ENCODE measurements at places on chromosomes 6 and 20. TPM values are rescaled to one million over a fixed set of nuclear protein-coding genes. Genes with fewer than 3 reads are reported as not detected.

Gene PDYN
- total RNA-seq, result not detected

Gene TMEM200A
- 2.6 TPM for total RNA-seq

DNA sequence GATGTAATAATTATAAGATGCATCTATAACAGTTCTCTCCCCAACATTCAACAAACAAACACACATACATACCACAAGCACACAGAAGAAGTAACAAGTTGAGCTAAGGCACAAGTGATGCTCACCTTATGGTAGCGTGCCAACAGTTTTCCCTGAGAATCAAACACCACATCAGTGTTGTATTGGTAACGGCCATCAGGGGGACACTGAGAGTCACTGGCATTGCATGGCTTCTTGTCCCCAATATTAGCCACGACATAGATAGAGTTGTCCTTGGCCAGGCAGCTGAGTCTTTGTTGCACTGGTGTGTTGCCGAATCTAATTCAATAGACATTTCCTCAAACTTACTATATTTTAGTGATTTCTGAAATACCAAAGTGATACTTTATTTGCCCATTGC lies 14.8 kb upstream of the VNN1 start:
- no peak for DNase-seq

Gene MATN4
- not detected for total RNA-seq

All from activated CD8-positive, alpha-beta T cell treated with anti-CD3 and anti-CD28 coated beads, Interleukin-2, amount 10 ng/mL, durations not matched to agents 7 days and 5 days (primary cell).